NCI-H1417 treated with DMSO at 0.1 percent for 48 hours (cell line): ENCODE measurements at places on chromosomes 5 and 9.

DNA sequence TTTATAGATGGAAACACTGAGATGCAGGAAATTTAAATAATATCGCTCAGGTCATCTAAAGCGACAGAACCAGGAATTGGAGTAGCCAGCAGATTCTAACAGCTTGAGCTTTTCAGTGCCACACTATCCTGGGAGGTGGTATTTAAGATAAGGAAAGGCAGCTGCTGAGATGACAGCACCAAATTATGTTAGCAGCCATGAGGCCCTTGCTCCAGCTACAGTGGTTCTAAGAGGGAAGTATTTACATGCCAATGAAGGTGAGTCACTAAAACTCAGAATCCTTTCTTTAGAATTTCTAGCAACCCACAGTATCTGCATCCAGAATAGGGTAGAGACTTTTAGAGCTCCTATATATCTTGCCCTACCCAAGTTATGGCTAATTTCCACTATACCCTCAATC lies 127.0 kb upstream of the VLDLR start:
- no peak for DNase-seq

GRCh38 chr9:110869931-110870330 lies 168.3 kb downstream of the LPAR1 start:
- DNase-seq: no peak

- no peak for DNase-seq
These were observed 48.5 kb downstream of the ST8SIA4 start for GRCh38 chr5:100854591-100854990.

GRCh38 chr5:131821221-131821620 lies 24.4 kb upstream of the FNIP1 start:
- DNase-seq: no peak

DNA sequence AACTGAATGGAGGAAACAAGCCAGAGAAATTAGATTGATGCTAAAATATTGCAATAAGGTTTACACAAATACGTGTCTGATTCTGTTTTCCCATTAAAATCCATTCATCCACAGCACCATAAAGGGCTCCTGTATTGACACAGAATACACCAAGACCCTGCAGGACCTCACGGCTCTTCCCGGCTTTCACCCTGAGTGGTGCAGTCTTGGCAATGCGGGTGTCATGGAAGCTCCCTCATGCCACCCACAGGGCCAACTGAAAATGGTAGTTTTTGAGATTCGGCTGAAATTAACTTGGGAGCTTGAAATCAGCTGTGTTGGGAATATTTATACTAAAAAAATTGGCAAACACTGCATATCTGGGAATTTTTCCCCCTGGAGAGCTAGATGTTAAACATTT lies 17.3 kb upstream of the EXOC3 start:
- no peak for DNase-seq

DNA sequence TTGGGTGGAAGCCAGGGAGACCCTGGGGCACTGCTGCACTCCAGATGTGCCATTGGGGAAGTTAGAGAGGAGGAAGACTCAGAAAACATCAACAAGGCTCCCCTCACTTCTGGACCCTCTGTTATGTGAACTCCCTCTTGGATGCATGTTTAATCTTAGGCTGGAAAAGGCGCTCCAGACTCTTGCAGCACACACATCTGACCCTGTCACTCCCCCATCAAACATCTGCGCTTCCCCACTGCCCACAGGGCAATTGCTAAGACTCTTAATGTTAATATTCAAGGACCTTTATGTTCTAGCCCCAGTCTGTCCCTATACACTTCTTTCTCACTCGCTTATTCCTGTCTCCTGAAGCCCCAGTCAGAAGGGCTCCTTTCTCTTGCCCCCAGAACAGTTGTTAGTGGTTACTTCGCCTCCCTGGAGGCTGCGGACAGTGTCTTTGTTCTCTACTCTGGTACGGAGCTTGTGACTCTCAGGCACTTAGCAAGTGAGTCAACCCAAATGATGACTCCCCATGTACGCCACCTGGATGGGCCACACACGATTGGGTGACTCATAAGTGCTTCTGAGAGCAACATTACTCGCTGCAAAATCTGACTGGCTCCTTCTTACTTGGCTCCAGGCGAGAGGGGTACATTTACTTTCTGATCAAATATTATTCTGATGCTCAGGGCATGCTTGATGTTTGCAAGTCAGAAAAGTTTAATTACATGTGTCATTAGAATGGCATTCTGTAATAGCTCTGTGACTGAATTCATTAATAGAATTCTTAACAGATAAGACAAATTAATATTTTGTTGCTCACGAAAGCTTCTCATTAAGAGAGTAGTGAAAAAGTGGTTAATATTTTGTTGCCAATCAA lies 193.6 kb downstream of the HSPA4 start:
- no peak for DNase-seq

GRCh38 chr5:15680455-15680854 lies 180.5 kb downstream of the FBXL7 start:
- DNase-seq: no peak

GRCh38 chr5:1278656-1279442 lies 16.0 kb downstream of the TERT start:
- no peak for DNase-seq

GRCh38 chr5:157913575-157913974 lies 54.6 kb upstream of the CLINT1 start:
- no peak for DNase-seq
